ENCODE measurements at places on chromosomes 12 and 14. TPM values are rescaled to one million over a fixed set of nuclear protein-coding genes. Genes with fewer than 3 reads are reported as not detected.

- no peak for DNase-seq
Measured at GRCh38 chr12:100987552-100988521, 193.3 kb downstream of the ANO4 start.

KRT82 gene
- not detected for polyA plus RNA-seq

- no peak for DNase-seq
Measured at GRCh38 chr12:32809196-32809595, 53.5 kb upstream of the YARS2 start.

GRCh38 chr12:82517027-82517426, 158.7 kb downstream of the METTL25 start:
- no peak for DNase-seq

DNA sequence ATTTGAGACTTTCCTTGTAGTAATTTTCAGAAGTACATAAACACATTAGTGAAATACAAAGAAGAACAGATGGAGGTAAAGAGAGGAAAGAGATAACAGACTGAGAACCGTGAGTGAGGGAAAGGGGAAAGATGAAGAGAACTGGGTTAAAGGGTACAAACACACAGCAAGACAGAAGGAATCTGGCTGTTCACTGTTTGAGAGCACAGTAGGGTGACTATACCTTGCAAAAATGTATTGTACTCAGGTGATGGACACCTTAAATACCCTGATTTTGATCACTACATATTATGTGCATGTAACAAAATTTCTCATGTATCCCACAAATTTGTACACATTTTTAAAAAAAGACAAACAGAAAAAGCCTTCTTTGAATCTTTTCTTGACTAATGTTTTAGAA, 2.7 kb upstream of the TRHDE start:
- DNase-seq: no peak

SPSB2 gene
- polyA plus RNA-seq: 15.1 TPM

DNA sequence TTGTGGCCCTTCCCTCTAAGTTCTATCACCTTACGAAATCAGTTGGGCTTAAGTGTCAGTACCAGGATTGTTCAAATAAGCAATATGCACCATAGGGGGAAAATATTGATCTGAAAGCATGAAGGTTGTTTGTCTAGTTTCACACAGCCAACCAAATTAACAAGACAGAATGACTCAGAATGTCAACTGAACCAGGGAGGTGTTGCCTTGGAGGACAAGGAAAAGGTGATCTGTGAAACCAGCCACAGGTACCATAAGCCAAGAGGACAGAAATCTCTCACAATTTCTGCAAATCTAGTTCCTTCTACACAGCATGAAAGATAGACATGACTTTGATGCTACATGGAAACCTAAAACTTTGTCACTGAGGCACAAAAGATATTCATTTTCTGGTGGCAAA, 297.9 kb downstream of the BCL11B start:
- DNase-seq: no peak

DNA sequence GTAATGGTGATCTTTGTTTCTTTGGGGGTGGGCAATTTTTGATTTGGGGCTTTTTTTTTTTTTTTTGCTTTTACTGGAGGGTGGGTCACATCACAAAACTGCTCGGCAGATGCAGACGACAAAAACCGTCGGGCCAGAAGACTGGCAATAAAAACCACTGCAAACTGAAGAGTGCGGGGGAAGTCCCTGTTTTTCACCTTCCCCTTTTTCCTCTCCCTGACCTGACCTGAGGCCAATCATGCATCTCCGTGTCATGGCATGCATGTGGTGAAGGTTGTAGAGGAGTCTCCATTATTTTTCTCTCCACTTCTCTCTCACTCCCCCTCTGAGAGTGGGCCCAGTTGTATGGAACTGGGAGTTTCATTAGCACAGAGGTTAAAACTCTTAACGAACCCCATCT, 57.5 kb downstream of the AP5M1 start:
- no peak for DNase-seq

GRCh38 chr12:53478865-53479264, 20.4 kb downstream of the MAP3K12 start:
- DNase-seq: no peak

DNA sequence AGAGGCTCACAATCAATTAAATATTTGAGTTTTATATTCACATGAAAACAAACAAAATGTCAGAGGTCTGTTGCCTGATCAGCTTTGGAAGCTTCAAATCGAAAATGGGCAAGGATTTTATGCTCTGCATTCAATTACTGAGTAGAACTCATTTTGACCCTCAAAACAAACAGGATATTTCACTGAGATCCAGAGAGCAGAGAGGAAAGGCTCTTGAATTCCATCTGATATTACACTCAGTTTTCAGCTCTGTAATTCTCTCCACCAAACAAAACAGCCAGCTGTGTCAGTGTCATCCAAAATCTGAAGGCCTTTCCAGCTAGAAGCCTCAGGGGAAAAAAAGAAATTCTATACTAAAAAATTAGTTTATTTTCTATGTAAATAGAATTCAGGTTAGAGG, 128.6 kb upstream of the FLRT2 start:
- DNase-seq: no peak

All from renal cortex interstitium (tissue), 15 donors.